ENCODE measurements at places on chromosomes 4 and X. TPM values are rescaled to one million over a fixed set of nuclear protein-coding genes. Genes with fewer than 3 reads are reported as not detected.

BEND2 gene
- not detected for total RNA-seq

GABRG1 gene
- total RNA-seq: not detected

- no peaks in the 10 kb centered on the region for H3K4me1 ChIP-seq
- H3K27me3 ChIP-seq: no peaks in the 10 kb centered on the region
- H3K36me3 ChIP-seq: no peaks in the 10 kb centered on the region
Observed at GRCh38 chr4:2177443-2178093, 64.4 kb downstream of the HAUS3 start.

DNA sequence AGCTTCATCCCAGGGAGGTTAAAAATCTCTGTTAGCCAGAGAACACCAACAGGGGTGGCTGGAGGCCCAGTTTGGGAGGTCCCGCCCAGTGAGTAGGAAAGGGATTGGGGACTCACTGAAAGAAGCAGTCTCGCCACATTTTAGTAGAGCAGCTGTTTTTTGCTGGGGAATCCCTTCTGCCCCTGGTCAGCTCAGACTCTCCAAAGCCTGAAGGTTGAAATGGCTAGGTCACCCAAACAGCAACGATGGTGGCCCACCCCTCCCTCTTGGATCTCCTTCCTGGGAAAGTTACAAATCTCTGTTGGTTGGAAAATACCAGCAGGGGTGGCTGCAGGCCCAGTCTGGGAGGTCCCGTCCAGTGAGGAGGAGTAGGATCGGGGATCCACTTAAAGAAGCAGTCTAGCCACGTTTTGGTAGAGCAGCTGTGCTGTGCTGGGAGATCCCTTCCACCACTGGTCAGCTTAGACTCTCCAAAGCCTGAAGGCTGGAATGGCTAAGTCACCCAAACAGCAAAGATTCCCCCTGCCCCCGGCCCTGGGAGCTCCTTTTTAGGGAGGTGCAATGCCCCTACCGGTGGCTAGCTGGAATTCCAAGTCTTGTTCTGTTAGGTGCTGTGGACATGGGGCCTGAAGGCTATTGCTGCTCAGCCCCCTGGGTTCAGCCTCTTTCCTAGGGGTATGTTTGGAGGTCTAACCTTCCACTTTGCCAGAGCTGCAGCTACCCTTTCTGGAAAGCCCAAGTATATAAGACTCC is 40.0 kb upstream of the TEX13A start:
- no peak for DNase-seq
- H3K36me3 ChIP-seq: no peaks in the 10 kb centered on the region
- no peak overlapping the region for H3K27ac ChIP-seq
